Activated CD4-positive, alpha-beta memory T cell treated with anti-CD3 and anti-CD28 coated beads, Interleukin-2, amount 10 ng/mL, durations not matched to agents 7 days and 5 days (primary cell): ENCODE measurements at places on chromosomes 1 and 21.

DNA sequence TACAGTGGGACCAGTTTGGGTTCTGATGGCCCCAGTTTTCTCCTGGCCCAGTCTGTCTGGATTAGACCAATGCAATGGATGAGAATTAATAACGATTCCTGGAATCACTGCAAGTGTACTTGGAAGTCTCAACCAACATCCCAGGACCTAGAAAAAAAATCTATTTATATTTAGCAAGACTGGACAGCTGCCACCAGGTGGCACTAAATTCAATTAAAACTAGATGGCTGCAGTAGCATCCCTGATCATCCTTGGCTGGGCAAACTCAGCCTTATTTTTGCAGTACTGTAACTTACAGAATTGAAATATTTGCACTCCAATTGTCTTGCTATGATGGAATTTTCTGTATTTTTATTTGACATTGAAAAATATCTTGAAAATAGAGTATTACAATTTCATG is 165.7 kb downstream of the NCAM2 start:
- peak; percentile 45 for DNase-seq

GRCh38 chr1:245310571-245311531 is 156.1 kb downstream of the KIF26B start:
- DNase-seq, result no peak

DNA sequence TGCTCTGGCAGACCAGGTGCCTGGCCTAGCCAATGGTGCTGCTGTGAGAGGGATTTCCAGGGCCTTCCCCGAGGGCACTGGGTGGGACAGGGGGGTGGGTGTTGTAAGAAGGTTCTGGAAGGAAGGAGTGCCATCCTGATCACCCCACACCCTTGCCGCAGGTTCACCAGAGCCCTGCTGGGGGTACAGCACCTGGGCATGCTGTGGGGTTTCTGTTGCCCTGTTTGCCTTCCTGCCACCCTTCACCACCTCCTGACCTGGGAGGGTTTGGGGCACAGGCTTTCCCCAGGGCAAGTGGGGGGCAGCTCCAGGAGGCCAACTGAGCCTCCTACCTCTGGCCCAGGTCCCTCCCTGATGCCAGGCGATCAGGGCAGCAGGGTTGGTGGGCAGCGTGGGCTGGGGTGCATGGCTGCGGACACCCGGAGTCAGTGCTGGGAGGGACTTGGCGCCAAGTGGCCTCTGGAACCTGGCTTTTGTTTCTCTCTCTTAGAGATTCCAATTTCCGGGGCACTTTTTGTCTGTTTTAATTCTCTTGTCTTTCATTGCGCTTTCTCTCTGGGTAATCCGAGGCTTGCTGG is 318.8 kb downstream of the PTPRU start:
- no peak for DNase-seq

- DNase-seq, result no peak
These were observed 5.1 kb upstream of the FOXJ3 start for GRCh38 chr1:42340093-42340492.

DNA sequence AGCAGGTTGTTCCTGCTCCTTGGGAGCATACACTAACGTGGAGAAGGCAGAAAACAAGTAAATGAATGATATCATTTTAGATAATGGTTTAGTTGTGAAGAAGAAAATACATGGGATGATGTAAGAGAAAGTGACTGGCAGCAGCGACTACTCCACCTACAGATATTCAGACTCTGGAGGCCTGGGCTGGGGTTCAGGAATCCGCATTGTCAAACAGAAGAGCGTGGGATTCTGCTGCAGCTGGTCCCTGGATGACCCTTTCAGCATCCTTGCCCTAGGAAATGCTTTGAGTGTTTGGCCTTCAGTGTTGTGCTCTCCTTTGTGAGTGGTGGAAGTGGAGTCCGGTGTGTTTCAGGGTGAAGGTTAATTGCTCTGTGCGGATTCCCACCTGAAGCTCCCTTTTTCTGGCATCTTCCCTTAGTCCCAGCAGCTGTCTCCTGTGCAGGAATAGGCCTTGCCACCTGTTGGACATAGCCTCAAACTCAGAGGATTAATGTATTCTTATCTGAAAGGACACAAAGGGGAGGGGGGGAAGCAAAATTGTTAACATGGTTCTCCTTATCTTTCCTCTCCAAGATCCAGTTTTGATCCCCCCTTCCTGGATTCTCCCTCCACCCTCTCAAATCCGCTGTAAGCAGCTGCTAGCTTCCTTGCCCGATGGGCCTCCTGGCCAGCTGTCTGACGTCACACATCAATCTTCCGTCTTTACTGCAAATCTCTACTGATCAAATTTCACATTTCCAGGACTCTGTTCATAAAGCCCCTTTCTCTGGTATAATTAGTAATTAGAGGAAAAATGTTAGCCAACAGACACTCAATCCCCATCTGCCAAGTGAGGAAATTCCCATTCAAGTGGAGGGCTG is 68.3 kb upstream of the SPAG17 start:
- DNase-seq, result no peak
